Cerebellum (tissue), 4 donors: ENCODE measurements at places on chromosomes 12 and 14.

DNA sequence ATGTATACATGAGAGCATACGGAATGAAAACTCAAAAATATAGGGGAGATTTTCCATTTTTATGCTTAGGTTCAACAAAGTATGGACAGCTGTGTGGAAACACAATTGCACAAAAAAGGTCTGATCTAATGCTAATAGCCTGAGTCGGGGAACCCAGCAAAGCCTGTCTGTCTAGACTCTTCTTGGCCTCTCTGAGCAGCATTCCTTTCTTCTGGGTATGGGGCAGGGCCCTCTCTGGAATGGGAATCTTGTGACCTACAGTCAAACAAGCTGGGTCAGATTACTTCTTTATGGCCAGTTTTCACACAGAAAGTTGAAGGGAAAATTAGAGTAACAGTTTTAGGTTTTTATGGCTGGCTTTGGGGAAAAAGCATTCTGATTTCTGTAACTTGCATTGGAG is 534.0 kb upstream of the LMO3 start:
- no peak for DNase-seq

- DNase-seq: no peak
Measured at GRCh38 chr14:74614508-74615495, 2.8 kb upstream of the LTBP2 start.

DNA sequence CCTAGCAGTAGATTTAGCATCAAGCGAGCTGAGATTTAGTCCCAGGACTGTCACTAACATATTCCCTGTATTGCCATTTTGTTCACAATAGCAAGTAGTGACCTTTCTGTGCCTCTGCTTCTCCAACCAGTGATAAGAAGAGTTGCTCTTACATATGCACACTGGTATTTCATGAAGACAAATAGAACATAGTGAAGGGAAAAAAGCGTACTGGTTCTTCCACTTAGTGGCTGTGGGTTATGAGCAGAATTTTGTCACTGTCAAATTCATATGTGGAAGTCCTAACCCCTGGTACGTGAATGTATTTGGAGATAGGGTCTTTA is 12.3 kb upstream of the PPFIBP1 start:
- no peak for DNase-seq

GRCh38 chr14:98951521-98952152 is 320.4 kb downstream of the BCL11B start:
- DNase-seq: no peak
